ENCODE measurements at places on chromosomes 11 and 22.

DNA sequence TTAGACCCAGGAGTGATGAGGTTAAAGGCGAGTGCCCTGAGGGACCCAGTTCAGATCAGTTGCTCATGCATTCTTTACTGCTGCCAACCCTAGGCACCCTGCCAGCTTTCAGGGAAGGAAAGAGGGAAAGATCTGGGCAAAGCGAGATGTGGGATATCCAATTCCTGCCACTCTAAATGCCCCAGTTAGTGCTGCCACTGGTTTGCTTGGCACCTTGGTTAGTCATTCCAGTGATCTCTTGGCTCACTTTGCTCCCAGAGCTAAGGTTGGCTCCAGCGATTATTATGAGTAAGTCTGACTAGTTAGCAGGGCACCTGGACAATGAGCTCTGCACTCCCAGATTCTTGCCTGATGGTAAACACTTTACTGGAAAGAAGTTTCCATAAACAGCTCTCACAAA is 85.0 kb downstream of the INSC start:
- DNase-seq, result no peak

- no peak for DNase-seq
Measured at GRCh38 chr22:33112580-33112979, 54.4 kb upstream of the SYN3 start.

- DNase-seq, result no peak
Measured at GRCh38 chr22:36936362-36937116, 23.1 kb downstream of the CSF2RB start.

- DNase-seq, result peak; percentile 85
Measured at GRCh38 chr22:23539135-23539838, 40.8 kb downstream of the IGLL1 start.

GRCh38 chr22:37549704-37550059 is 10.6 kb upstream of the CDC42EP1 start:
- no peak for DNase-seq

GRCh38 chr11:110092111-110092514 is 1.1 kb upstream of the ZC3H12C start:
- no peak for DNase-seq

All from activated CD4-positive, alpha-beta T cell treated with anti-CD3 and anti-CD28 coated beads for 48 hours (primary cell).